ENCODE measurements at places on chromosomes 6 and 20. TPM values are rescaled to one million over a fixed set of nuclear protein-coding genes. Genes with fewer than 3 reads are reported as not detected.

Gene ULBP2
- total RNA-seq, result 3.0 TPM

Gene CDH22
- total RNA-seq, result 0.23 TPM

Gene TRIM10
- not detected for total RNA-seq

Gene SLC22A3
- 8.5 TPM for total RNA-seq

Gene CCDC170
- total RNA-seq, result 1.7 TPM

Measured in ureter (tissue), 1 donor.